CD4-positive, alpha-beta T cell (primary cell): ENCODE measurements at places on chromosomes 2 and 18.

DNA sequence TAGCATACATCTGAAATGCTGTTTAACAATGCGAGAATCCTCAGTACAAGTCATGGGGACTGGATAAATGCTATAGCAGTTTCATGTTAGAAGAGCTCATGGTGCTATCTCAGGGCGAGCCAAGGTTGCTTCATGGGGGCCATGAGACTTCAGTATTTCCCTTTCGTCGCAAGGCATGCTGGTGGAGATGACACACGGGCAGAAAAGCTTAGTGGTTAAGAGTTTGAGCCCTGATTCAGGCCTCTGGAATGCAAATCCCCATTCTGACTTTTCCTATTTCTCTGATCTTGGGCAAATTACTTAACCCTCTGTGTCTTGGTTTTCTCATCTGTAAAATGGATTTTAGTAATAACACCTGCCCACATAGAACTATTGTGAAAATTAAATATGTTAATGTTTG lies 57.4 kb upstream of the EPHA4 start:
- H3K4me3 ChIP-seq: no peak overlapping the region
- H3K4me1 ChIP-seq: no peaks in the 10 kb centered on the region
- no peak overlapping the region for H3K27ac ChIP-seq

- DNase-seq: peak; percentile 5
- H3K36me3 ChIP-seq: no peaks in the 10 kb centered on the region
- no peak overlapping the region for H3K4me3 ChIP-seq
- peaks cover 12% of the 10 kb centered on the region for H3K27me3 ChIP-seq
- H3K27ac ChIP-seq: no peak overlapping the region
Observed at GRCh38 chr2:205763708-205764211, 81.5 kb downstream of the NRP2 start.

GRCh38 chr2:72427022-72427861 lies 279.6 kb upstream of the CYP26B1 start:
- no peak overlapping the region for H3K4me3 ChIP-seq
- no peaks in the 10 kb centered on the region for H3K4me1 ChIP-seq
- no peak for DNase-seq
- H3K27me3 ChIP-seq: no peaks in the 10 kb centered on the region

GRCh38 chr18:25630682-25631081 lies 278.7 kb upstream of the ZNF521 start:
- no peak overlapping the region for H3K27ac ChIP-seq
- H3K27me3 ChIP-seq: no peaks in the 10 kb centered on the region
- no peaks in the 10 kb centered on the region for H3K4me1 ChIP-seq
- H3K36me3 ChIP-seq: no peaks in the 10 kb centered on the region

GRCh38 chr2:233976690-233977294 lies 59.6 kb downstream of the TRPM8 start:
- no peak overlapping the region for H3K27ac ChIP-seq
- H3K36me3 ChIP-seq: no peaks in the 10 kb centered on the region
- no peak for DNase-seq
- no peaks in the 10 kb centered on the region for H3K27me3 ChIP-seq
- peaks cover 17% of the 10 kb centered on the region for H3K4me1 ChIP-seq

DNA sequence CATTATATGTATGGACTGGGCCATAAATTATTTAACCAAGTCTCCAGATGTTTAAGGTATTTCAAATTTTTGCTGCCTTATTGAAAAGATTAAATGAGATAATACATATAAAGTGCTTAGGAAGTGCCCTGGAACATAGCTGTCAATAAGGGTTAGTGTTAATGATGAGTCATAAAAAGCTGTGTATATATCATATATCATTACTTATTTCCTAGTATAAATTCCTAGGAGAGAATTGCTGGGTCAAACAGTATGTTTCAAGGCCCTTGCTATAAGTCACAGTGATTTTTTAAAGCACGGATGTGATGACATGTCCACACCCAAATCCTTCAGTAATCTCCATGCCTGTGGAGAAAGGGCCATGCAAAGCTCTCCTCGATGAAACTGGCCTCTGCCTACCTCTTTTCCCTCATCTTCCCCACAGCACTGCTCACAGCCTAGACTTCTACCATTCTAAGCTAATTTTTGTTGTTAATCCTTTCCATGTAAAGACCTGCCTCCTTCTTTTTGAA lies 8.5 kb downstream of the ZNF2 start:
- H3K27ac ChIP-seq: no peak overlapping the region
- H3K4me1 ChIP-seq: no peaks in the 10 kb centered on the region
- H3K36me3 ChIP-seq: peaks cover 19% of the 10 kb centered on the region
- no peak for DNase-seq
- no peak overlapping the region for H3K4me3 ChIP-seq

GRCh38 chr2:47803363-47803762 lies 20.4 kb downstream of the MSH6 start:
- no peaks in the 10 kb centered on the region for H3K27me3 ChIP-seq
- peaks cover 92% of the 10 kb centered on the region for H3K36me3 ChIP-seq
- H3K27ac ChIP-seq: no peak overlapping the region
- DNase-seq: no peak

DNA sequence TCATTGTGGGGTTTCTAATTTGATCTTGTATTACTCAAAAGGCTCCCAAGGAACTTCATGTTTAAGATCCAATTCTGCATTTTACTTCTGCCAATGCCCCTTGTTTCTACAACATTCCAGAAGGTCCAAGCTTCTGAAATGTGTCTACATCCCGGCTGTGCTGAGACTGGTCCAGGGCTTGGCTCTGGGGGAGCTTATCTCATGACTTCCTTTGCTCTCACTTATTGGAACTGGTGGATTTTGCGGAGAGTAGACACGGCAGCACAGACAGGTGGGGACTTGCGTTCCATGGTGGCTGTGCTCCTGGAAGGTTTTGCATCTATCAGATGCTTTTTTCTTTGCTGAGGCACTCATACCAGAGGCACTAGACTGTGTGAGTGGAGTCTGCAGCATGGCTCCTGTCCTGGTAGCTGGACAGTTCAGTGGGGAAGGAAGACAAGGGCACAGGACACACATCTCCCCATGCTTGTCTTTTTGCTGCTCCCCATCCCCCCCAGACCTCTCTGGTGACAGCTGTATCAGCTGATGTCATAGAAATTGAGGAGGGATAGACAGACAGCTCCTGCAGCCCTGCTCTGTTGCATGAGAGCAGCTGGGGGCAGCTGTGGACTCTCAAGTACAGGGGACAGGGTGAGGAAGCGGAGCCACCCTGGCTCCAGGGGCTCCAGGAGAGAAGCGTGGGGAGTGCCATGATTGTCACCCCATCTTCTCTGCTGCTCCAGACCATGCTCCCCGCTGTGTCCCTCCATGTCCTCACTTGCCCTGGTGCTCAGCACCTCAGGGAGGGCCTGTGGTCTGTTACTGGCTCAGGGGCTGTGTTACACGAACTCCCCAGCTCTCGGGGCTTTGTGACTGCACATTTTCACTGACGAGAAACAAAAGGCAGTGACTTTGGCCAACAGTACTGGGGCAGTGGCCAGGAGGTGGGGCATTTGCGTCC lies 46.0 kb downstream of the ACAA2 start:
- H3K36me3 ChIP-seq: no peaks in the 10 kb centered on the region
- DNase-seq: no peak
- H3K4me1 ChIP-seq: no peaks in the 10 kb centered on the region
- H3K27ac ChIP-seq: no peak overlapping the region

DNA sequence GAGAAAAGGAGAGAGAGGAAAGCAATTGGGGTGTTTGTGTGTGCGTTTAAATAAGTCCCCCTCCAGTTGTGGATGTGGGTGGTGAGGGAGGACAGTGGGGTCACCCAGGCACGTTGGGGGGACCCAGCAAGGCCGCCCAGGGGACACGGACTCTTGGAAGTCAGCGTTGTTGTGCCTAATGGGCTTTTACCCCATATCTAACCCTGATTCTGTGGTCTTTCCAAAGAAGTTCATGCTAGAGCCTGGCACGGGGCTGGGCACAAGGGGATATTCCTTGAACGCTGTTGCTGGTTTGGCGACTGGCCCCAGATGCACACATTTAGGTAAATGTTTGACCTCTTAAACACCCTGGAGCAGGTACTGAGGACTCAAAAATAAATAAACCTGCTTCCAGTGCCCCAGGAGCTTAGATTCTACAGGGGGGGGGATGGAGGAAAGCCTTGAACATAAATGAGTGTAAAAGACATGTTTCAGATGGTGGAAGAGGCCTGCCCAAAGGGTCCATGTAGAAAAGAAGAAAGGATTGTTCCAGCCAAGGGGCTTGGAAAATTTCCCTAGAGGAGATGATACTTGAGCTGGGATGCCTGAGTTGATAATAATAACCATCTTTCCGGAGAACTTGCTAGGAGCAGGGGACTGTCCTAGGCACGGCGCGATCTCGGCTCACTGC lies 97.7 kb upstream of the SIX3 start:
- no peak overlapping the region for H3K4me3 ChIP-seq
- H3K4me1 ChIP-seq: no peaks in the 10 kb centered on the region
- H3K27me3 ChIP-seq: peaks cover 7% of the 10 kb centered on the region
- no peak for DNase-seq
- H3K27ac ChIP-seq: no peak overlapping the region

GRCh38 chr2:38763728-38764127 lies 12.6 kb upstream of the SRSF7 start:
- no peaks in the 10 kb centered on the region for H3K27me3 ChIP-seq
- no peak overlapping the region for H3K4me3 ChIP-seq
- H3K27ac ChIP-seq: no peak overlapping the region
- no peaks in the 10 kb centered on the region for H3K36me3 ChIP-seq

DNA sequence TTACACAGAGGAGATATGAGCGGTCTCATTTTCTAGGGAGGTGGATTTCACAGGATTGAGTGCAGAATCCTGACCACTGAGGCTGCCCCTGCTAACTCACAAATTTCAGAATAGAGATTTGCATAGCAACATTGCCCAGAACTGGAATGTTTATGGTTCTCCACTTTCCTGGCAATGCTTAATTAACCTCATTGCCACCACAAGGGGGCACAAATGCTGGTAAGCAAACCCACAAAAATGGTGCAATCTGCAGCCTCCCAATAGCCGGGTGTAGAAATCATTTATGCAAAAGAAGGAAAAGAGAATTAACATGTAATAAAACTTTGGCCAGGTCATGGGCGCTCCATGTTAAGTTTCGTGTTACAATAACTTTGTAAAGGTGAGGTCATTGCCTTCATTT lies 112.4 kb downstream of the CYRIA start:
- H3K27me3 ChIP-seq: no peaks in the 10 kb centered on the region
- no peak overlapping the region for H3K27ac ChIP-seq
- H3K36me3 ChIP-seq: no peaks in the 10 kb centered on the region

DNA sequence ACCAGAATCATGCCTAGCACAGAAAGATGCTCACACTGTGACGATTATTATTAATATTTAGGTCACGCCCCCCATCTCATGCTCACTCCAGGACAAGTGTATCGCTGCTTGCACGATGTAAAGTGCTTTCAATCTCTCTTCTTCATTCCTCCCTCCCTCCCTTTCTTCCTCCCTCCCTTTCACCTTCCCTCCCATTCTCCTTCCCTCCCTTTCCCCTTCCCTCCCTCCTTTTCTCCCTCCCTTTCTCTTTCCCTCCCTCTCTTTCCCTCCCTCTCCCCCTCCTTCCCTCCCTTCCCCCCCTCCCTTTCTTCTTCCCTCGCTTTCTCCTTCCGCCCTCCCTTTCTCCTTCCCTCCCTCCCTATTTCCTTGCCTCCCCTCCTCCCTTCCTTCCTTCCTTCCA lies 19.6 kb downstream of the TGOLN2 start:
- H3K36me3 ChIP-seq: no peaks in the 10 kb centered on the region
- DNase-seq: no peak
- H3K4me3 ChIP-seq: no peak overlapping the region
- no peak overlapping the region for H3K27ac ChIP-seq

GRCh38 chr2:96325041-96325883 lies at the start of gene ITPRIPL1:
Gene ITPRIPL1 (plus strand): TSS chr2:96325317. CDS start chr2:96325840, 523 bp downstream.
- peak; percentile 50 for DNase-seq
- peaks cover 13% of the 10 kb centered on the region for H3K36me3 ChIP-seq
- peak within 1 kb of the TSS; percentile 47 for H3K27ac ChIP-seq
- H3K27me3 ChIP-seq: no peaks in the 10 kb centered on the region
- H3K4me1 ChIP-seq: peaks cover 49% of the 10 kb centered on the region
- peak within 1 kb of the TSS; percentile 77 for H3K4me3 ChIP-seq

DNA sequence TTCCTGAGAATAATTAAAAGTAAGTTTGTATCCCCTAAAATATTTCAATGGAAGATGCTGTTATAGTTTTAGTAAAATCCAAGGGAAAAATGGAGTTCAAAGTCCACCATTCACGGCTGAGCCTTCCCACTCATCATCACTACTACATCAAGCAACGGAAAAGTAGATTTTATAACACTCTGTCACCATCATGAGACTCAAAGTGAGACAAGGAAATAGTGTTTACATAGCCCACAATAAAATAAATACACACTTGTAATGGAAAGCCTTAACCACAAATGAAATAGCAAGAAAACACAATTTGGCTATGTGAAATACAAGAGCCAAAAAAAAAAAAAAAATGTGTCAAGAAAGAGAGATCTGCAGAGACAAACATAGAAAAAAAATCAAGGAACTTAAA lies 569.9 kb upstream of the REG3G start:
- H3K27me3 ChIP-seq: no peaks in the 10 kb centered on the region
- no peak for DNase-seq
- no peak overlapping the region for H3K27ac ChIP-seq
- H3K4me3 ChIP-seq: no peak overlapping the region
- H3K4me1 ChIP-seq: no peaks in the 10 kb centered on the region

DNA sequence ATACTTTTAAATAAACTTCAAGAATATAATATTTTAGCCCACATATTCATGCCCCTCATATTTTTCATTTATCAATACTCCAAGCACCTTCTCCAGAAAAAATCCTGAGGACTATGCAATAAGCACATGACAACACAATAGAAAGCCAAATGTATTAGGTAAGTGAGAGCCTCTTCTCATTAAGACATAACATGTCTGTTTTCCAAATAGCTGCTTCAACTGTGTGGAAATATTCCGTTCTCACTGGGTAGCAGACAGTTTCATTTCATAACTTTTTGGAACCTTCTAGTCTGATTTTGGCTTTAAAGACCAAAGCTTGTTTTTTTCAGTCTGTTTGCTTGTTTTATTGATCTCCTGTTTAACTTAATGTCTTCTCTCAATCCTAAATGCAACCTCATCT lies 137.8 kb downstream of the PIK3C3 start:
- no peak overlapping the region for H3K4me3 ChIP-seq
- H3K36me3 ChIP-seq: no peaks in the 10 kb centered on the region
- H3K4me1 ChIP-seq: no peaks in the 10 kb centered on the region

GRCh38 chr2:192151853-192152252 lies 42.9 kb downstream of the TMEFF2 start:
- H3K27me3 ChIP-seq: no peaks in the 10 kb centered on the region
- H3K27ac ChIP-seq: no peak overlapping the region
- H3K4me3 ChIP-seq: no peak overlapping the region
- no peaks in the 10 kb centered on the region for H3K36me3 ChIP-seq
- no peak for DNase-seq

- no peaks in the 10 kb centered on the region for H3K27me3 ChIP-seq
- H3K27ac ChIP-seq: no peak overlapping the region
- H3K4me3 ChIP-seq: no peak overlapping the region
Observed at GRCh38 chr2:120302301-120302700, 43.6 kb upstream of the INHBB start.

GRCh38 chr18:9814431-9814830 lies 71.3 kb upstream of the TXNDC2 start:
- no peak overlapping the region for H3K27ac ChIP-seq
- H3K36me3 ChIP-seq: no peaks in the 10 kb centered on the region
- no peak overlapping the region for H3K4me3 ChIP-seq
- DNase-seq: no peak
- no peaks in the 10 kb centered on the region for H3K27me3 ChIP-seq

GRCh38 chr2:156511122-156511521 lies 74.9 kb downstream of the GPD2 start:
- H3K4me1 ChIP-seq: no peaks in the 10 kb centered on the region
- no peak overlapping the region for H3K4me3 ChIP-seq
- H3K36me3 ChIP-seq: peaks cover 5% of the 10 kb centered on the region
